Cardiac muscle cell (in vitro differentiated cells and primary cell): ENCODE measurements at places on chromosomes 11 and 22.

DNA sequence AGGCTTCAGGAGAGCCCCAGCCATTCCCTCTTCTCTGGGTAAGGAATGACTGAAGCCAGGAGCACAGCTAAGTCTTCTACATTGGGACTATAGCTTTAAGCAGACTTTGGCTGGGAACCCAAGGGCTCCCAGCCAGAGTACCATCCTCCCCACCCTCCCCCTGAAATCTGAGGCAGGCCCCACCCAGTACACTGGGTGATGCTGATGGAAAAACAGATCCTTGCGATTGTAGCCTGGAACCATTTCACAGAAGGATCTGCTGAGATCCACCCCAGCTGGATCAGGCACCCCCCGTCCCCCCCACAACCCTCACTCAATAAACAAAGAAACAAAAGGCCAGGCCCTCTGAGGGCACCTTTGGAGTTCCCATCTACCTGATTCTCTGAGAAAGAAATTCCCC lies 39.8 kb downstream of the IL18BP start:
- DNase-seq, result no peak

GRCh38 chr11:35424157-35424940 lies 5.0 kb upstream of the SLC1A2 start:
- DNase-seq, result no peak

- DNase-seq, result no peak
These were observed 39.4 kb downstream of the TRMU start for GRCh38 chr22:46374663-46375474.

DNA sequence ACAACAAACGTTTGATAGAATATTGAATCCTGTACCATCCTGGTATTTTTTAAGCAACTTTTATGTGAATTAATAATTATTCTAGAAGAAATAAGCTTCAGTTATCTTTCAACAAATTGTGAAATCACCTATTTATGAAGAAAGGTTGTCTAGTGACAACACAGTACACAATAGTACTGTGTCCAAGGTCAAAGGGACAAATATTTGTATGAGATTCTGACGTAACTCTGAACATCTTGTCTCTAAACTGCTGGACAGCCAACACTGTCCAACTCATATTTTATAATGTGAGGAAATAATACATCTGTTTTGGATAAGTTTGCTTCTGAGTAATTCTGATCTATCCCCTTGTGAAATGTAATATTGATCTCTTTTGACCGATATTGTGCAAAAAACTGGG lies 18.9 kb downstream of the CASP5 start:
- DNase-seq, result no peak

DNA sequence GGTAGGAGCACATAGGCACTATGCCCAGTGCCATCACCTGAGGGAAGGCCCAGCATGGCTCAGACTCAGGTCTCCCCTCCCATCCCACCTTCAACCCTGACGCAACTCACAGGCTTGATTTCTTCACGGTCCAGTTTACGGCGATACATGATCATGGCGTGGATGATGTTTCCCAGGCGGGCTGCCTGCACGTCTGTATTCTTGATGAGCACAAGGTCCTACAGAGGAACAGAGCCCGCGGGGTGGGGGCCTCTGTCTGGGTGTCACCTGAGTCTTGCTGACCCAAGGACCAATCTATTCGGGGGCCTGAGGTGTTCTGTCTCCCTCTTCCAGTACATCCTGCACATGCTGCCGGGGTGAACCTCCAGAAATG lies 3.9 kb downstream of the CPT1B start:
- no peak for DNase-seq

GRCh38 chr11:65121865-65122696 lies at the start of the genes FAU and MRPL49:
Gene FAU (minus strand): TSS chr11:65122134. CDS start chr11:65121813, 321 bp downstream.
Gene MRPL49 (plus strand): TSS chr11:65122321. CDS start chr11:65122347, 26 bp downstream.
- peak; percentile 99 for DNase-seq

- DNase-seq, result no peak
These were observed 42.1 kb upstream of the MMP7 start for GRCh38 chr11:102572554-102573220.

DNA sequence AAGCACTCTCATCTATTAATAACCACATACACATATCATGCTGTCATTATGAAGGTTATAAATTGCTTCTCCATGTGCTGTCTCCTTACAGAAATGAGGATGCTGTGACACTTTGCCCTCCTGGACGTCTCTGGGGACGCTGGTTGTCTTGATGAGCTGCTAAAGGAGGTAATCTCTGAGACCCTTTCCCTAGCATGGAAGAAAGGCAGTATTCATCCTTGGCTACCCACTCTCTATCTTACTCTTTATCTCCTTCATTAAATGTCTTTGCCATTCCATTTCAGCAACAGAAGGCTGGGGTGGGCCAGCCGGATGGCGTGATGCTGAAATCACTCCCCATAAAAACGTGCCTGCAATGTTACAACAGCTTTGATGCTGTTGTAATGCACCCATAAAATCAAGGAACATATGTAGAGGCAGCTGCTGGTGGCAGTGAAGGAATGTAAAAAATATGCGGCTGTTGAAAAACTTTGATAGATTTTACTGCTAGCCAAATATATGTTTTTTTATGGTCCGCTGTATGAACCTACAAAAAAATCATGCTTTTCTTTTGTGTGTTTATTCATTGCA lies 715.1 kb upstream of the API5 start:
- no peak for DNase-seq

DNA sequence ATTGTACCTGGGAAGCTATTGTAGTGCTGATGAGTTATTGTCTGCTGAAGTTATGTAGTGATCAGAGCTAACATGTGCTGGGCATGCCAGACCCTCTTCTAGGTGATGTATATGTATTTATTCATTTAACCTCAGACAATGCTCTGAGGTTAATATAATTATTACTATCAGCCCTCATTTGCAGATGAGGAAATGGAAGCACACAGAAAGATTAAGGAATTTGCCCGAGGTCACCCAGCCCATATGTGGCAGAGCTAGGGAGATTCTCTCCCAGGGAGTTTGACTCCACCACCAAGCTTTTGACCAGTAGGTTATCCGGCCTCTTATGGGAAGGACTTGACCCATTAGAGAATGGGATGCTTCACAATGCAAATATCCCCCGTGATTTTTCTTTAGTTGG lies 114.2 kb upstream of the NAV2 start:
- no peak for DNase-seq

DNA sequence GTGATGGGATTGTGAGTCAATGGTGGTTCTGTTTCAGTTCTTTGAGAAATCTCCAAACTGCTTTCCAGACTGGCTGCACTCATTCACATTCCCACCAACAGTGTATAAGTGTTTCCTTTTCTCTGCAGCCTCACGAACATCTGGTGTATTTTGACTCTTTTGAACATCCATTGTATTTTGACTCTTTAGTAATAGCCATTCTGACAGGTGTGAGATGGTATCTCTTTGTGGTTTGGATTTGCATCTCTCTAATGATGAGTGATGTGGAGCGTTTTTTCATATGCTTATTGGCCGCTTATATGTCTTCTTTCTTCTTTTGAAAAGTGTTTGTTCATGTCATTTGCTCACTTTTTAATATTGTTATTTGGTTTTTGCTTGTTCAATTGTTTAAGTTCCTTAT lies 19.4 kb downstream of the NELL1 start:
- DNase-seq, result no peak

- no peak for DNase-seq
These were observed 51.1 kb downstream of the MED15 start for GRCh38 chr22:20558534-20558933.

- DNase-seq, result no peak
These were observed 8.9 kb downstream of the PPIL2 start for GRCh38 chr22:21674638-21675245.

DNA sequence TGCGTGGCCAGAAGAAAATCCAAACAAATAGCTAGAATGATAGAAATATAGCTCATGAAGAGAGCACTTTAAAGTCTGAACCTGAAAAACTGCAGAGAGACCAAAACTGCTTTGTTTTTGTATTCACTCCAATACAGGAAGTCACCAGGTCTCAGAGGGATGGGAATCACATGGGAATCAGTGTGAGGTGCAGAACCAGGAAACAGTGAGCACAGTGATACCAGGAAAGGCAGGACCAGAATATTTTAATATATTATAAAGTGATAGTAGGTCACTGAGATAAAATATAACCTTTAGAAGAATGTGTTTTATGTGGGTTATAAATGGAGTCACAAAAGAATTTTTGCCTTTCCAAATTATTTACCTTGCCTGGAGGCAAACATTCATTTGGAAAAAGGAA lies 277.3 kb downstream of the CASP12 start:
- DNase-seq, result no peak

DNA sequence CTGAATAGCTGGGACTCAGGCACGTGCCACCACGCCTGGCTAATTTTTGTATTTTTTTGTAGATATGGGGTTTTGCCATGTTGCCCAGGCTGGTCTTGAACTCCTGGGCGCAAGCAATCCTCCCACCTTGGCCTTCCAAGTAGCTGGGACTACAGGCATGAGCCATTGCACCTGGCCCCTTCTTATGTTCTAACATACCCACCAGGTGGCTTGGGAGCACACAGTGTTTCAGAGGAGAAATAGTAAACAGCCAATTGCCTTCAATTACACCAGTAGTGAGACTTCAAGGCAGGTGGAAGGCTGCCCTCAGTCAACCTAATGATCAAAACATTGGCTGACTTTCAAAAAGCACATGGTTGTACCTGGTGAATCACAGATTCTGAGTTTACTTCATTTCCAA lies 167.2 kb downstream of the SWAP70 start:
- no peak for DNase-seq

GRCh38 chr11:86197448-86197847 lies 47.1 kb upstream of the EED start:
- DNase-seq, result no peak

DNA sequence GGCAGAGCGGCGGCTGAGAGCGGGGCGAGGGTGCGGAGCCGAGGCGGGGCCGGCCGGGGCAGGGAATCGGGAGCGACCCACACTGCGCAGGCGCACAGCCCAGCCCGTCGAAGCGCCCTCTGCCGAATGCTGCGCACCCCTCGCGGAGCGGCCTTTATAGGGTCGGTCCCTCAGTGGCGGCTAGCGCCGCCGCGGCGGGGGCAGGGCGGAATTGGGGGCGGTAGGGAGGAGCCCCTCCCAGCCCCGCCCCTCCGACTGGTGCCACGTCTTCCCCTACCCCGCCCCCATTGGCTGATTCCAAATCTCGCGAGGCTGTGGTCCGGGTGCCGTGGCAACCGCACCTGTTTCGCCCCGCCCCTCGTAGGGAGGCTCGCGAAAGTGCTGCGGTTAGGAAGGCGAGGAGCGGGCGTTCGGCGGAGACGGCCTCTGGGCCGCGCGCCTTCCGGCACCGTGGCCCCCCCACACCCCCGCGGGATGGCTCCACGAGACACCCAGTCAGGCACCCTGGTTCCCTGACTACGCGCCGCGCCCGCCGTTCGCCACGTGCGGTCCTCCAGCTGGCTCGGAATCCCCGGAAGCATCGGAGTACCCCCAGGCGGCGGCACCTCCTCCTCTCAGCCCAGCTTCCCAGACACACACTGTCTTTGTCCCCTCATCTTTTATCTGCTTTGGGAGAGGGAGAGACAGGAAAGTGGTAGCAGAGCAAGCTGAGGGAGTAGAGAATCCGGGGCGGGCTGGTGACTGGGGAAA lies at the start of gene EHD1:
Gene EHD1, minus strand, starts transcription at position 128 of the 750 bp plus-strand sequence. CDS start 157 bp downstream, outside the sequence.
- peak; percentile 99 for DNase-seq

- DNase-seq, result peak; percentile 32
These were observed 149.4 kb upstream of the SNX19 start for GRCh38 chr11:131065435-131066413.

GRCh38 chr11:71164621-71165020 lies 87.8 kb downstream of the SHANK2 start:
- DNase-seq, result no peak

DNA sequence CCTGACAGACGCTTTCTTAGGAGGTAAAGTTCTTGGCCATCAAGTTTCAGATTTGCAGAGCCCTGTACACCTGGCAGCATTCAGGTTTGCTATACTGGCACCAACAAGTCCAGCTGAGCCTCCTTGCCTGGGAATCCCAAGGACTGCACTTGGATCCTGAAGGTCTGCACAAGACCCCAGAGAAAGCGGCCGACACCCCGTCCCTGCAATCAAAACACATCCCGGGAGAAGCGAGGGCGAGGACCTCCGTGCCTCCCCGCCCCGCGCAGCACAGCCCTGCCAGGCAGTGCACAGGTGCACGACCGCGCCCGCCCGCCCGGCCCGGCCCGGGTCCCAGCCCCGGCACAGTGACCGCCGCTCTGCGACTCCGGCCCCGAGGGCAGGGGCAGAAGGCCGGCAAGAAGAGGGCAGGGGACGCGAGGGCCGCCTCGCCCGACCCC lies 559 bp downstream of the MRTFA start:
- no peak for DNase-seq

DNA sequence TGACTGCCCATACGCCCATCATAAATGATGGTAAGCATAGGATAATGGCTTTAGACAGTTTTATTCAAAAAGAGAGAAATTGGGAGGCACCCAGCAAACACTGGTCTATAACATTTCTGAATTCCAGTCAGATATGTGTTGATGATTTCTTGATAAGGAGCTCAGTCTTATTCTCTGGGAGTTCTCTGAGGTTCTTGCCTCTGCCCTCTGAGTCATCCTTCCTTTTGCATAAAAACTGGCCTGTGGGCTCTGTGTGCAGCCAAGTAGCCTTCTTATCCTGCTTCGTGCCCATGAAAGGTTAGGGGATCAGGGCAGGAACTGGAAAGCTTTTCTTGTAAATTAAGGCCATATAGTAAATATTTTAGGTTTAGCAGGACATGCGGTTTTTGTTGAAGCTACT lies 48.9 kb downstream of the FAR1 start:
- DNase-seq, result peak; percentile 83

DNA sequence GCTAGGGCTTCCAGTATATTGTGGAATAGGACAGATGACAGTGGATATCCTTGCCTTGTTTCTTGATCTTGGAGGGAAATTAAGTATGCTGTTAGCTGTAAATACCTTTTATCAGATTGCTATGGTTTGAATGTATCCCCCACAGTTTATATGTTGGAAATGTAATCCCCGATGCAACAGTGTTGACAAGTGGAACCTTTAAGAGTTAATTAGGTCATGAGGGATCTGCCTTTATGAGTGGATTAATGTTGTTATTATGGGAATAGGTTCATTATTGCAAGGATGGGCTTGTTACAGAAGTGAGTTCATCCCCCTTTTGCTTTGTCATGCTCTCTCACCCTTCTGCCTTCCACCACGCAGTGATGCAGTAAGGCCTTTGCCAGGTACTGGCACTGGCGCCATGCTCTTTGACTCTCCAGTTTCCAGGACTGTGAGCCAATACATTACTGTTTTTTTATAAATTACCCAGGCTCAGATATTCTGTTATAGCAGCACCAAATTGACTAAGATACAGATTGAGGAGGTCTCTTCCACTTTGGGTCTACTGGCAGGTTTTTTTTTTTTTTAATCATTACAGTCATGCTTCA lies 16.4 kb downstream of the CABIN1 start:
- no peak for DNase-seq

GRCh38 chr22:46297151-46297812 lies 612 bp downstream of the GTSE1 start:
- DNase-seq, result peak; percentile 30

GRCh38 chr11:3095712-3096361 lies 38.6 kb upstream of the CARS1 start:
- DNase-seq, result no peak

GRCh38 chr11:122264121-122264520 lies 148.1 kb upstream of the BLID start:
- no peak for DNase-seq
